ENCODE measurements at places on chromosomes 3 and 15. TPM values are rescaled to one million over a fixed set of nuclear protein-coding genes. Genes with fewer than 3 reads are reported as not detected.

Gene PLCL2
- 19.5 TPM for total RNA-seq

Gene POLQ
- 1.9 TPM for total RNA-seq

Gene SAMMSON
- not detected for total RNA-seq

Gene ROBO2
- total RNA-seq: 0.17 TPM

Gene ZCWPW2
- total RNA-seq: 1.1 TPM

Gene PKM
- 2,310 TPM for total RNA-seq

Gene LRRC31
- total RNA-seq: not detected

Gene MFAP1
- total RNA-seq: 32.0 TPM

Gene MESP2
- total RNA-seq: 1.9 TPM

Gene C3orf85
- total RNA-seq: not detected

Gene SERPINI1
- 6.1 TPM for total RNA-seq

Gene PRICKLE2
- 34.5 TPM for total RNA-seq

Gene VIPR1
- total RNA-seq: not detected

Gene SLC38A3
- not detected for total RNA-seq

Gene GHSR
- not detected for total RNA-seq

Gene DHX30
- total RNA-seq: 42.3 TPM
